ENCODE measurements at places on chromosomes 4 and X. TPM values are rescaled to one million over a fixed set of nuclear protein-coding genes. Genes with fewer than 3 reads are reported as not detected.
A peak's percentile ranks its signal among the peaks of the same experiment; 100 is the strongest.

DNA sequence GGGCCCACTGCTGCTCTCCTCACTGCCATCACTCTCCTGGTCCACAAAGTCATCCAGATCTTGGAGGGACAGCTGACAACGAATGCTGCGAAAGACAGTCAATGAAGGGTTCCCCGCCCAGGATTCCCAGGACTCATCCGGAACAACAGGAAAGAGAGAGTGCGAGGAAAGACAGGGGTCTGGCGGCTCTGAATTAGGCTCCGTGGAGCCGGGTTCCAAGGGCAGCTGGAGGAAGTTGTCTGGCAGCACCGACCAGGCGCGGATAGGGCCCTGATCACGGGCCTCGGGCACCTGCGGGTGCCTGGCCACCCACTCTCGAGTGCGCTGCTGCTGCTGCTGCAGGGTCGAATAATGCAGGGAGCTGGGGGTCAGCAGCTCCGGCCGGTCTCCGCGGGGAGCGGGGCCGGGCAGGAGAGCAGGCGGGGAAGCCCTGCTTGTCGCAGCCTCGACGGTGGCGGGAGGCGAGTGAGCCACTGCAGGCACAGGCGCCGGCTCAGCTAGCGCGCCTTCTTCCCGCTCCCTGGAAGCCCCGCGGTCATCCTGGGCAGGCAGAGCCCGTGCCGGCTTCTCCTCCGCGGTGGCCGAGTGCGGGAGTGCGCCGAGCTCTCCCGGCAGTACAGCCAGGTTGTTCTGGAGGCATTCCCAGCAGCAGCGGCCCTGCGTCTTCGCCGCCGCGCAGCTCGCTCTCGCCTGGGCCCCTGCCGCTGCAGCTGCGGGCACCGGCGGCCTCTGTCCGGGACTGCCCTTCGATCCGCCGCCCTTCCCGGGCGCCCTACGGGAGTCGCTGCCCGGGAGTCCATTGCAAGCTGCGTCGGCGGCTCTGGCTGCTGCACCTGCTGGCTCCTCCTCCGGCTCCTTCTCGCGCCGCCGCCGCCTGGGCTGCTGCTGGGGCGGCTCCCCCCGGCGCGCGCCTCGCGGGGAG lies 1.1 kb downstream of the SOWAHB start:
- DNase-seq = peak; percentile 41
- peaks cover 23% of the 10 kb centered on the region for H3K27me3 ChIP-seq
- peak overlapping the region; percentile 49 for H3K4me3 ChIP-seq
- peaks cover 4% of the 10 kb centered on the region for H3K4me1 ChIP-seq
- no peaks in the 10 kb centered on the region for H3K36me3 ChIP-seq

GPC4 gene
- not detected for polyA plus RNA-seq

PABPC1L2B gene
- polyA plus RNA-seq = not detected

CSAG2 gene
- not detected for polyA plus RNA-seq

- no peak for DNase-seq
- H3K4me3 ChIP-seq = no peak overlapping the region
- no peaks in the 10 kb centered on the region for H3K4me1 ChIP-seq
Measured at GRCh38 chr4:46931981-46932380, 22.9 kb upstream of the COX7B2 start.

- H3K27me3 ChIP-seq = no peaks in the 10 kb centered on the region
- H3K4me1 ChIP-seq = no peaks in the 10 kb centered on the region
- no peak overlapping the region for H3K4me3 ChIP-seq
- peak; percentile 23 for DNase-seq
- H3K27ac ChIP-seq = no peak overlapping the region
- no peaks in the 10 kb centered on the region for H3K36me3 ChIP-seq
Measured at GRCh38 chrX:85084770-85085393, 81.2 kb downstream of the APOOL start.

- no peaks in the 10 kb centered on the region for H3K4me1 ChIP-seq
- no peak for DNase-seq
Measured at GRCh38 chr4:152630324-152630723, 49.5 kb downstream of the TMEM154 start.

DNA sequence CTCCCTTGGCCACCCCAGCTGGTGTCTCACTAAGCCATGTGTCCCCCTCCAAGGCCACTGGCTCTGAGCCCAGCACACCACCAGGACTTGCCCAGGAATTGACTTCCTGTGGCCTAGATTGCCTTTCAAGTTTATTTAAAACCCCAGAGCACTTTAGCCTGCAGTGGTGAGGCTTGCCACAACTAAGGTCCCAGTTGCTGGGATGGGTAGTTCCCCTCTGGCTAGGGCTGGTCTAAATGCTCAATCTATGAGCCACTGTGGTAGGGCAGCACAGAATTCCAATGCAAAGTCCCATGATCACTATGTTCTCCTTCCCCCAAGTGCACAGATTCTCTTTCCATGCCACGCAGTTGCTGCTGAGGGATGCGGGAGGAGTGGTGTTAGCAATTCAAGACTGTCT lies 61.1 kb upstream of the HCCS start:
- H3K36me3 ChIP-seq = no peaks in the 10 kb centered on the region
- H3K27ac ChIP-seq = no peak overlapping the region
- DNase-seq = no peak
- no peaks in the 10 kb centered on the region for H3K27me3 ChIP-seq
